ENCODE measurements at places on chromosomes 3 and 15.
A peak's percentile ranks its signal among the peaks of the same experiment; 100 is the strongest.

DNA sequence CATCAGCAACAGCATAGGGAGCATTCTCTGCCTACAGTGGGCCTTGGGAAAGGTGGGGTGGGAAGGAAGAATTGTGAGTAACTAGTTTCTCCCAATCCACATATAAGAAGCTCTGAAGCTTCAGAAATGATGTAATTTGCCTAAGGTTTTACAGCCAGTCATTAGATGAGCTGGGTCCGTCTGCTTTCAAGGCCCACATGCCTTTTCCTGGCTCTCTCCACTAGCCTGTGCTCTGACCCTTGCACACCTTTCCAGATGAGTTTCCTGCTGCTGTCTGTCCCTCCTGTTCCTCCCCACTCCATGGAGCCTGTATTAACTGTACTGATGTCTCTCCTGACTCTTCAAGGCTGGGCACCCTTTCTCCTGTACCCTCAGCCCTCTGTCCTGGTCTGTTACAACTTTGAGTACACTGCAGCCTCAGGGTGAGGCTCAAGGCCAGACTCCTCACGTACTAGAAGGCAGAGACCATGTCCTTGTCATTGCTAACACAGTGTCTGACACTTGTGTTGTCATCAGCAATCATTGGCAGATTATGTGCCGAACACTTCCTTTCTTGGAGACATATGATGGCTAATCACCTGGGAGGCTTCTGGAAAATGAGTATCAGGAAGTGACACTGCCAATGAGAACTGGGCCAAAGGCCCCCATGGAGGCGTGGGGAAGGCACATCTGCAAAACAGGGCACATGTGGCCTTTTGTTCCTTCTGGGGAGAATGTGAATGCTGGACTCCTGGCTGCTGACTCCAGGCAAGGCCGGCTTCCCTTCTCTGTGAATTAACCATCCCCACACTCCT, 6.6 kb downstream of the TM6SF1 start:
- no peaks in the 10 kb centered on the region for H3K27me3 ChIP-seq
- H3K4me1 ChIP-seq: peaks cover 6% of the 10 kb centered on the region
- no peak overlapping the region for H3K4me3 ChIP-seq
- H3K27ac ChIP-seq: no peak overlapping the region
- DNase-seq: no peak
- H3K36me3 ChIP-seq: peaks cover 10% of the 10 kb centered on the region

- no peak overlapping the region for H3K4me3 ChIP-seq
Measured at GRCh38 chr3:191294291-191294690, 34.9 kb upstream of the CCDC50 start.

GRCh38 chr3:183572935-183573334, 17.4 kb upstream of the KLHL6 start:
- no peaks in the 10 kb centered on the region for H3K36me3 ChIP-seq
- H3K27ac ChIP-seq: no peak overlapping the region
- H3K27me3 ChIP-seq: no peaks in the 10 kb centered on the region
- DNase-seq: no peak
- no peaks in the 10 kb centered on the region for H3K4me1 ChIP-seq

DNA sequence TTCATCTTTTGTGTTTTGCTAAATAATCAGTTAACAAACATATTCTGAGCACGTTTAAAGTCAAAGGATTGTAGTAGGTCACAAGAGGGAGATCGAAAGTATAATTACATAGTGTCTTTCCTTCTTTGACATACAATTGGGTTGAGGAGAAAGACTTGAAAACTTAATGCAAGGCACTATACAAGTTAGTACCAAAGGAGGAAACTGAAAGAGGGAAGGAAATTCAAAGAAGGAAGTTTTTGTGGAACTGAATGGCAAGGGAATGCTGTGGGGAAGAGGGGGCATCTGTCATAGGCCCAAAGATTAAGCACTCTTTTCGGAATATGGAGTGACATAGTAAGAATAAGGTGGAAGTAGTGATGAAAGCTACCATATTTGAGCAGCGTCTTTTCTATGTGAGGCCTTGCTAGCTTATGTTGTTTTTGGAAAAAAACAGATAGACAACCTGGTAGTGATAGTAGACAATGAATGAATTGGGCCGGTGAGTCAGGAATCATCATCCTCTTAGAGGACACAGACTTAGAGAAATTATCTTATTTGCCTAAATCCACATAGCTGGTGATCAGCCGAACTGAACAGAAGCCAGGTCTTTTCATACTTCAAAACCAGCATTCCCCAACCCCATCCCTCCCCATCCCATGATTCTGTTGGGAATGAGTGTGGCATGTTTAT, 10.2 kb downstream of the MBNL1 start:
- peak overlapping the region; percentile 17 for H3K27ac ChIP-seq
- H3K27me3 ChIP-seq: no peaks in the 10 kb centered on the region
- H3K36me3 ChIP-seq: no peaks in the 10 kb centered on the region
- H3K4me1 ChIP-seq: peaks cover 18% of the 10 kb centered on the region

DNA sequence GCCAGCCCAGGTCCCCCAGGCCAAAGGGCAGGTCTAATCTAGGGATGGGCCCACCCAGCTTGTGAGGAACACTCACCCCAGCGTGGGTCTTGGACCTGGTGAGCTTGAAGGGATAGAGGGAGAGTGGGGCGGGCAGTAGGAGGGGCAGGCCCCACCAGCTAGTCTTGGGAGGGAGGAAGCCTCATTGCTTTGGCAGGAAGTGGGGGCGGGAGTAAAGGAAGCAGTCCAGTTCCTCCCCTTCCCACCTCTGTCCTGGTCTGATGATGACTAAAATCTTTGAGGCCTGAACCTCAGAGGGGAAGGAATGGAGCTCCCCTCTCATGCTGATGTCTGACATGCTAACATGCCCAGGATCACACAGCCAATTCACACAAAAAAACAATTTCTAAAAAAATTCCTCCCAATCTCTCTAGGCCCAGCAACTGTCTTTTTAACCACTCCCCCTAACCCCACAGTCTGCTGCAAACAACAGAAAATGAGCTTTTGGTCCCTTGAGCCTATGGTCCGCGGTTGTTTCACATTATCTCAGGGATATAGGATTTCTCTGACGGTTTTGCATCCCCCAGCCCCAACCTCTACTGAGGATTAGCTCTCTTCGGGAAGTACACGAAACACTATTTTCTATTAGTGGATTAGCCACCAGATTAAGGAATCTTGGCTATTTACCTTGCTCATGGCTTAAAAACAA, 30.7 kb upstream of the DUSP7 start:
- no peak overlapping the region for H3K27ac ChIP-seq
- no peak for DNase-seq
- H3K27me3 ChIP-seq: no peaks in the 10 kb centered on the region
- H3K36me3 ChIP-seq: no peaks in the 10 kb centered on the region

DNA sequence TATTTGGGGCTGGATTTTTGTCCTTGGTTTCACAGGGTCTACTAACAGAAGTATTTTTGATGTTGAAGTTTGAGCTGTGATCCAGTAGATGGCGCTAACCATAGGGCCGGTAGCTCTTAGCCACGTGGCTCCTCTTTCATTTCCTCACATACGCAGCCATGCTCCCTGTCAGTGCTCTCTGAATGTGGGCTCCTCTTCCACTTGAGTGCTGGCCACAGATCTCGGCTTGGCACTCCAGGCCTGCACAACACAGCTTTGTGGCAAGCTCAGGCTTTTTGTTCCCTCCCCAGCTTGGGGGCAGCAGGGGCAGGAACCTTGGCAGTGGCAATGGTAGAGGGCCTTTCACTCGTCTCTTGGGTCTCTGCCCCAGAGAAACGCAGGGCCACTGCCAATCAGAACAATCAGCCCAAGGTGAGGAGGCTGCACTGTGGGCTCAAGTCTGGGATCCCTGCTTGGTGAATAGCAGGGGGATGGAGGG, 18.6 kb upstream of the DNAAF4 start:
- H3K4me3 ChIP-seq: no peak overlapping the region
- peaks cover 4% of the 10 kb centered on the region for H3K4me1 ChIP-seq
- no peaks in the 10 kb centered on the region for H3K36me3 ChIP-seq
- DNase-seq: no peak

Measured in natural killer cell (primary cell).